ENCODE measurements at places on chromosomes 6 and 20.

- DNase-seq, result no peak
These were observed 18.9 kb downstream of the NHSL1 start for GRCh38 chr6:138480279-138480949.

- no peak for DNase-seq
These were observed 40.4 kb downstream of the FAM184A start for GRCh38 chr6:119037941-119038623.

DNA sequence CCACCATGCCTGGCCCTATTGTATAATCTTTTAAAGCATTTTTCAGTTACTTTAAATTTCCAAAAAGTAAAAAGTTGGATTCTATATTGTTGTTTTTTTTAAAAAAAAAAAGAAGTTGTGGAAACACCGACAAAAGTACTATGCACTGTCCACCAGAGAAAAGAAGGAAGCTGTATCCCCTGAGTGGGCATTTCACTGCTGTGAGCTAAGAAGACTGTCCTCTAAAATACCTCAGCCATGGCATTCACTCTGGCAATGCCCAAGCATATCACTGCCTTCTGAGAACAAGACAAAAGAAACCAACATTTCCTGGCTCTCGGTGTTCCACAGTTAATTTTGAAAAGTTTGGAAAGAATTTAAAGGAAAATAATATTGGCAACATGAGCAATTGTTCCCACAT is 117.8 kb downstream of the IPCEF1 start:
- no peak for DNase-seq

- no peak for DNase-seq
These were observed 3.8 kb downstream of the PTK6 start for GRCh38 chr20:63533388-63533787.

DNA sequence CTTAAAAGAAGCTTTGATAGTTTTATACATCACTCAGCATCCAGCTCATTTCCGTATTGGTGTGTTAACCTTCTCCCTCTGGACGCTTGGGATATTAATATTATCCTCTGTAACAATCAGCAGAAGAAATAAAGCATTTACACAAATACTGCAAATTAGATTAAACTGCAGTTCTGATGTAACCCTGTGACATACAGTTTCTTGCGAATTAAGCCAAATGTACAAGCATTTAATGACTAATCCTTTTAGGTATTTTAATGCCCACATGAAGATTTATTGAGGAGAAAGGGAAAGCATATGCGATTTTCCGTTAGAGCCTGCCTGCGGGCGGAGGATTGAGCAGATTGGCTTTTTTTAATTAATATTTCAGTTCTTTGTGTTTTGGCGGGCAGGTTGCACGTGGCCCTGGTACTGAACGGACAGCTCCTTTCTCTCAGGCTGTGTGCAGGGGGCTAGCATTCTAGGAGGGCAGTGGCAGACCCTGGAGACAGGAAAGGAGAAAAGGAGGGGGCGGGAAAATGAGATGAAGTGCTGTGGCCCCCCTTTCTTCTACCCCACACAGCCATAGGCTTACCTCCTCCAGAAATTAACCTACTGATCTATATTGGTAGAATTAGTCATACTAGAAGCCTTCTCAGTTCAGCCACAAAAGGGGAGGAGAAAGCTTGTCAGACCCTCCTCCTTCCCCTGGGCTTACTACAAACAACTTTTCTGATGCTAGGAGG is 14.1 kb upstream of the TFAP2D start:
- DNase-seq, result no peak

DNA sequence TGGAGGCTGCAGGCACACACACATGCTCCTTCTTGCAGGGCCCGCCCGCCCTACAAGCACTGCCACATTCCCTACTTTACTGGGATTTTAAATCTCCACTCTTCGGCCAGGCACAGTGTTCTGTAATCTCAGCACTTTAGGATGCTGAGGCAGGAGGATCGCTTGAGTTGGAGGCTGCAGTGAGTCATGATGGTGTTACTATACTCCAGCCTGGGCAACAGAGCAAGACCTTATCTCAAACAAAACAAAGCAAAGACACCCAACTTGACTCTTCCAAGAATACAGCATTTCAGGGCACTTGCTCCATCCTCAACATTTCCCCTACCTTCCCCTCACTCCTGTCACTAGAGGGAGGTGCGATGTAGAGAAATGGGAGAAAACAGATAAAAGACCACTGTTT is 194.0 kb downstream of the MYLK4 start:
- DNase-seq, result no peak

- no peak for DNase-seq
These were observed 117.3 kb downstream of the B3GAT2 start for GRCh38 chr6:70839286-70840266.

GRCh38 chr20:38725931-38726803 is 1.9 kb downstream of the SLC32A1 start:
- no peak for DNase-seq

GRCh38 chr6:17297271-17298080 is 16.3 kb downstream of the RBM24 start:
- DNase-seq, result peak; percentile 25

DNA sequence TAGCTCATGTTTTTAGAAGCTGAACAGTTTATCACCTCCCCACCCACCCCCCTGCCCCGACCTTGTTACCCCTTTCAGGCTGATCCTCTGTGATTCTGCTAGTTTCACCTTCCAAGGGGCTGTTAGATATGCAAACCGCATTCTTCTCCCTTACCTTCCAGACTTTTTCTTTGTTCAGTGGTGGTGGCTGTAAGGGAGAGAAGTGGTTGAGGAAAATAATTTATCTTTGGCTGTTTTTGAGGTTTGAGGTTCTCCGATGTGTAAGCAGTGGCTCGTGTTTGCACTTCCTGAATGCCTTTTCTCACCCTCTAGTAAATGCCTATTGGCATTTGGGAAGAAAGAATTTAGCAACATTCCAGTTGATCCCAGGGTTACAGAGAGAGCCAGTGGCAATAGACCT is 69.4 kb upstream of the KCNG1 start:
- DNase-seq, result no peak

GRCh38 chr6:30684386-30685156 is 1.9 kb downstream of the PPP1R18 start:
- peak; percentile 29 for DNase-seq

DNA sequence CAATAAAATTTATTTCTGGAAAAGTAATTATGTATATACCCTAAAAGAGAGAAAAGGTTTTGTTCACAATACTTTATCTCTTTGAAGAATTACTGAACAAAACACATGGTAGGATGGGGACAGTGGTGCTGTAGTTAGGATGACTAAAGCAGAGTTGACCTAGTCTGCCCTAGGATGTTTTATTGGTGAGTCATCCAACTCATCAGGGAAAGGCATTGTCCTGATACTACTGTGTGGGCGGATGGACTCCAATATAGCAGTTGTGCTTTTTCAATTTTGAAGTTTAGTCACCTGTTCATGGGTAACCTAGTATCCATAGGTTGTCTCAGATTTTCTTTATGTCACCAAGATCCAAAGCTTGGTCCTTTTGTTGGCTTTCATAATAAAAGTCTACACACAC is 53.3 kb upstream of the EYS start:
- DNase-seq, result no peak

DNA sequence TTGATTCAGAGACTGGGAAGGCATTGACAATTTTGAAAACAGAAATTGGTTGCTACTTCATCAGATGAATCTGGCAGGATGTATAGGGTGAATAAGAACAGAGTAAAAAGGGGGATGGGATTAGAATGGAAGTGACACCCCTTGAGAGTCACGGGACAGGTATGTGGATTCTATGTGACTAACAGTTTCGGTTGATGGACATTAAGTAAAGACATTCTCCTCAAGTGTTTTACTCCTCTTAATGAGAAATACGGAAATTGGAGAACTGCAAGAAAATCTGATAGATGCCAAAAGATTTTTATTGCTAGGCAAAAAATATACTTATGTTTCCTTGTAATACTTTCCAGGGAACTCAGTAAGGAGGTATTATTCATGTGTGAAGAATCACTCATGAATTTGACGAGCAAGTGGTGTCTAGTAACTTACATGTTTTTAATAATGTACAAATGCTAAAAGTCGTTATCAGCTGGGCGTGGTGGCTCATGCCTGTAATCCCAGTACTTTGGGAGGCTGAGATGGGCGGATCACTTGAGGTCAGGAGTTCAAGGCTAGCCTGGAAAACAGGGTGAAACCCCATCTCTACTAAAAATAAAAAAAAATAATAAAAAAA is 135.8 kb downstream of the KIF16B start:
- DNase-seq, result no peak

DNA sequence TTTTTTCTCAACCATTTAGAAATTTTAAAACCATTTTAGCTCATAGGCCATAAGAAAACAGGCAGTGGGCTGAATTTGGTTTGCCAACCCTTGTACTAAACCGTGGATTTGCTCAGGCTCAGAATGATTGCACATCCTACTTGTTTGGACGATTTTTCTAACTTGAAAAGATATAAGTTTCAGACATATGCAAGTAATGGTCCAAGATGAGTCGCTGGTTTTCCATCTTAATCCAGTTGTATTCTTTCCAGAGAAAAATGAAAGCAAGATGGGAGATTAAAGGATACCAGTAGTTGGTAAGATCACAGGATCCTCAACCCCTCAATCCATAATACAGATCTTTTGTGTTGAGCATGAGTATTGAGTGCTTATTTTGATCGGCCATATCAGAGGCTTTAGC is 250.9 kb downstream of the TINAG start:
- DNase-seq, result no peak

- no peak for DNase-seq
These were observed 21.5 kb upstream of the TAF4 start for GRCh38 chr20:62087227-62087626.

DNA sequence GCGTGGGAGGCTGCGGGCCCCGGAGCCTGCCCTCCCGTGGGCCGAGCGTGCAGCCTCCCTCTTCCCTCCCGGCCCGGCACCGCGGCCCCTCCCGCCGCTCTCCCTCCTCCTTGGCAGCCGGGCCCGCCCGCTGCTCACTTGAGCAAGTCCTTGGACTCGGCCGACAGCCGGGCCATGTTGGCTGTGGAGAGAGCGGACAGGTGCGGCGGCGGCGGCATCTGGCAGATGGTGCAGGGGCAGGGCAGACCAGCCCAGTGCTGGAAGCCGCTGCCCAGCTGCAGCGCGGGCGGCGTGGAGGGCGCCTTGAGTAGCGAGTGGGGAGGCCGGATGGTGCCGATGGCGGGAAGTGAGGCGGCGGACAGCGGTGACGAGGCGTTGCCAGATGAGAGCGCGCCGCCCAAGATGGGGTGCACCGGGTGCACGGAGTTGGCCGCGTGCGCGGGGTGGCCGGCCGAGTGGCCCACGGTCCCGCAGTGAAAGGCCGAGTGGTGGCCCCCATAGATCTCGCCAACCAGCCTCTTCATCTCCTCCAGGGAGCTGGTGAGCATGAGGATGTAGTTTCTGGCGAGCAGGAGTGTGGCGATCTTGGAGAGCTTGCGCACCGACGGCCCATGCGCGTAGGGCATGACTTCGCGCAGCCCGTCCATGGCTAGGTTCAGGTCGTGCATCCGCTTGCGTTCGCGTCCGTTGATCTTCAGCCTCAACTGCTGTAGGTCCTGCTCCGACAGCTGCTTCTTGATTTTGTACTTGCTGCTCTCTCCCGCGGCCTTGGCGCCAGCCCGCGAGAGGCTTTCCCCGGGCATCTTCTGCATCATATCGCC is 766 bp downstream of the OLIG3 start:
- DNase-seq, result no peak

GRCh38 chr6:121961619-121962125 is 437.8 kb upstream of the HSF2 start:
- no peak for DNase-seq

GRCh38 chr6:167688123-167688522 is 138.6 kb upstream of the AFDN start:
- no peak for DNase-seq

- no peak for DNase-seq
These were observed 166.9 kb upstream of the TNFAIP3 start for GRCh38 chr6:137700161-137700560.

- no peak for DNase-seq
These were observed 61.7 kb downstream of the METTL24 start for GRCh38 chr6:110296241-110297025.

- DNase-seq, result no peak
These were observed 15.4 kb upstream of the MAPK13 start for GRCh38 chr6:36114798-36115408.

DNA sequence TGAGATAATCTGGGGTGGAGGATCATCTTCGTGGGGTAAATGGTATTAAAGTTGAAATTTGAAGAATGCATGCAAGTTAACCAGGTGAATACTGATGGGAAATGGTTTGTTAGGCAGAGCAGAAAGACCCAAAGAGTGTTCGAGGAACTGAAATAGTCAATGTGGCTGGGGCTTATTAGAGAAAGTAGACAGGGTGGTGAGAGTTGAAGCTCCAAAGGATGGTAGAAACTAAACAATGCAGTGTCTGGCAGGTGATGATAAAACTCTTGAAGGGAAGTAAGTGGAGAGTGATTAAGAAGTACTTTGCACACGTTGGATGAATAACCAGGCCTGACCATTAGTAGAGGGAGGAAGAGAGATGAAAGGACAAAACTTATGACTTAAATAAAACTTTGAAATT is 39.8 kb upstream of the CENPW start:
- no peak for DNase-seq

DNA sequence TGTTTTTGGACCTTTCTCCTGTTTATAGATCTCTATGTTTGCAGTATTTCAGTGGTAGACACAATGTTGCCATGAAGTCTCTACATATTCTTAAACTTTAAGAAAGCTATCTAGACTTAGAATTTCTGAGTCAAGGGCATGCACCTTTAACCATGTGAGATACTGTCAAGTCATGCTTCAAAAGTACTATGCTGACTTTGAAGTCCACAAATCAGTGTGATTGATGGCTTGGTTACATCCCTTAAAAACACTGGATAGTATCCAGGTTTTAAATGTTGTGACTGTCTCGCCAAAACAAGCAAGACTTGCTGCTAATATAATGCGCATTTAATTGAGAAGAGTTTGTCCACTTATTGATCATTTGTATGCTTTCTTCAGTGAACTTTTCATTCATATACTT is 30.5 kb downstream of the ZNF334 start:
- DNase-seq, result no peak

- peak; percentile 87 for DNase-seq
These were observed 3.5 kb downstream of the FOXS1 start for GRCh38 chr20:31841928-31842327.

DNA sequence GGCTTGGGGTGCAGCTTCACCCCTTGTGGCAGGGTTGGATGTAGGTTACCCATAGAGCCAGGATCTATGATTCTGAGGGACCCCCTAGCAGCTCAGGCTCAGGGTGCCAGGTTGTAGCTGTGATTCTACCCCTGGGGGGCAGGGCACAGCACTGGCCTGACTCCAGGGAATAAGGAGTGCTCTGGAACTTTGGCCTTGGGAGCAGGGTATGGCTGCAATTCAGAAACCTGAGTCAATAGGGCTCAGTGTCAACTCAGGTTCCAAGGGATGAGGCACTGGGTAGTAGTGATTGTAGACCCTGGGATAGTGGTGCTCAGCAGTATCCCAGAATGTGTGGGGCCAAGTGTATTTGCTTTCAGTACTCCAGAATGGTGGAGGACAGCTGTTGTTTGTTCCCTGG is 8.6 kb downstream of the FHL5 start:
- DNase-seq, result no peak

DNA sequence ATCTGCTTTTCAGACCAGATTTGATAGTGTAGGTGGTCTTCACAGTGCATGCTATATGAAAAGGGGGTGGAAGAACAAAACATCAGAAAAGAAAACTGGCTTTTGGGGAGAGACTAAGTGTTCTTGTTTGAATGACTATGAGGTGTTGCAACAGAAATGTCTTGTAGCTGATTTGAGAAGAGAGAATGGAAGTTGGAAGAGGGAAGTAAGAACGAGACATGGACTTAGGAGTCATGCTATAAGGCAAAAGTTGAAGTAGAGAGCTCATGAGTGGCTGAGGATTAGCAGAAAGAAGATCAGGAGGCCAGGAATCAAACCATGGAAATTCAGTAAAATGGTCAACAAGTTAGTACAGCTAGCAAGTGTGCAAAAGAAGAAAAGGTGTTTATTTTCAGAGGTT is 32.1 kb downstream of the FNDC1 start:
- DNase-seq, result no peak

GRCh38 chr6:157768863-157769551 is 54.0 kb upstream of the SNX9 start:
- no peak for DNase-seq
